Keratinocyte (primary cell): ENCODE measurements at places on chromosomes 6 and 20. TPM values are rescaled to one million over a fixed set of nuclear protein-coding genes. Genes with fewer than 3 reads are reported as not detected.

- no peak for DNase-seq
- H3K36me3 ChIP-seq, result no peaks in the 10 kb centered on the region
- H3K27me3 ChIP-seq, result no peaks in the 10 kb centered on the region
- H3K4me3 ChIP-seq, result no peak overlapping the region
Measured at GRCh38 chr6:78851156-78851555, 16.2 kb upstream of the IRAK1BP1 start.

Gene POU3F2
- polyA plus RNA-seq, result not detected in 3 replicates

GRCh38 chr20:10328897-10329255 lies 105.1 kb downstream of the MKKS start:
- no peaks in the 10 kb centered on the region for H3K4me1 ChIP-seq
- no peaks in the 10 kb centered on the region for H3K36me3 ChIP-seq
- no peak overlapping the region for H3K4me3 ChIP-seq
- DNase-seq, result no peak

- DNase-seq, result no peak
- no peak overlapping the region for H3K27ac ChIP-seq
- no peak overlapping the region for H3K4me3 ChIP-seq
- H3K27me3 ChIP-seq, result peaks cover 3% of the 10 kb centered on the region
- peaks cover 11% of the 10 kb centered on the region for H3K4me1 ChIP-seq
Measured at GRCh38 chr20:2867081-2867864, 6.0 kb upstream of the PTPRA start.

Gene WFDC2
- 0.44 TPM in 1 of 3 replicates, not detected in the others for polyA plus RNA-seq

DNA sequence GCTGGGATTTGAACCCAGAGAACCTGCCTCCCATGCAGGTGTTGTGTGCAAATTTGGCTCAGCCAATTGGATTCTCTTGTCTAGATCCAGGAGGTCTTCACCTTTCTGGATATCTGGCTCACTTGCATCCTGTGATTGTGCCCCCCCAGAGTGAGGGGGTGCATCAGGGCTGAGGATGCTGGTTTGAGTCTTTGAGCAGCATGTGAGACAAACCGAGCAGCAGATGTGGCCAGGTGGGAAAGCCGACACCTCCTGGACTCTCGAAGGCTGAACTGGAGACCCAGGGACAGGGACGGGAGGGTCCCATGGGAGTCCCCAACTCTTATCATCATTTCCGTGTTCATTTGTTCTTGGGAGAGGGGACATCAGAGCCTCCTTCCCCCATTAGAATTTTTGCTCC lies 30.6 kb upstream of the SULF2 start:
- peaks cover 28% of the 10 kb centered on the region for H3K4me1 ChIP-seq
- no peak overlapping the region for H3K4me3 ChIP-seq
- no peaks in the 10 kb centered on the region for H3K27me3 ChIP-seq
- DNase-seq, result no peak

Gene ASF1A
- 9.6 to 19.9 TPM (median 10.1 TPM) in 3 replicates for polyA plus RNA-seq

- no peaks in the 10 kb centered on the region for H3K36me3 ChIP-seq
- no peak for DNase-seq
- H3K4me1 ChIP-seq, result no peaks in the 10 kb centered on the region
- H3K27me3 ChIP-seq, result no peaks in the 10 kb centered on the region
- no peak overlapping the region for H3K4me3 ChIP-seq
- H3K27ac ChIP-seq, result no peak overlapping the region
Measured at GRCh38 chr6:155014670-155015300, 19.7 kb downstream of the TIAM2 start.

GRCh38 chr6:35449287-35449881 lies 2.8 kb upstream of the FANCE start:
- peaks cover 23% of the 10 kb centered on the region for H3K4me1 ChIP-seq
- no peaks in the 10 kb centered on the region for H3K36me3 ChIP-seq
- no peaks in the 10 kb centered on the region for H3K27me3 ChIP-seq

GRCh38 chr6:132495604-132496079 lies 17.3 kb downstream of the STX7 start:
- no peak overlapping the region for H3K4me3 ChIP-seq
- H3K36me3 ChIP-seq, result peaks cover 6% of the 10 kb centered on the region
- H3K4me1 ChIP-seq, result no peaks in the 10 kb centered on the region
- no peak overlapping the region for H3K27ac ChIP-seq

GRCh38 chr6:148538261-148539190 lies 195.9 kb downstream of the SASH1 start:
- no peaks in the 10 kb centered on the region for H3K4me1 ChIP-seq
- H3K27ac ChIP-seq, result no peak overlapping the region
- no peaks in the 10 kb centered on the region for H3K27me3 ChIP-seq
- DNase-seq, result no peak

GRCh38 chr20:444862-445426 lies 17.4 kb downstream of the TBC1D20 start:
- no peak overlapping the region for H3K4me3 ChIP-seq
- H3K27me3 ChIP-seq, result no peaks in the 10 kb centered on the region
- no peak for DNase-seq
- H3K36me3 ChIP-seq, result peaks cover 20% of the 10 kb centered on the region
- no peaks in the 10 kb centered on the region for H3K4me1 ChIP-seq
- no peak overlapping the region for H3K27ac ChIP-seq

Gene OLIG3
- not detected in 3 replicates for polyA plus RNA-seq

Gene SAMD10
- polyA plus RNA-seq, result 0.45 to 0.93 TPM (median 0.75 TPM) in 3 replicates

Gene GSTA1
- polyA plus RNA-seq, result not detected in 3 replicates

Gene TFAP2C
- 5.5 to 24.7 TPM (median 11.5 TPM) in 3 replicates for polyA plus RNA-seq

Gene TOMM34
- 31.5 to 47.7 TPM (median 32.9 TPM) in 3 replicates for polyA plus RNA-seq

DNA sequence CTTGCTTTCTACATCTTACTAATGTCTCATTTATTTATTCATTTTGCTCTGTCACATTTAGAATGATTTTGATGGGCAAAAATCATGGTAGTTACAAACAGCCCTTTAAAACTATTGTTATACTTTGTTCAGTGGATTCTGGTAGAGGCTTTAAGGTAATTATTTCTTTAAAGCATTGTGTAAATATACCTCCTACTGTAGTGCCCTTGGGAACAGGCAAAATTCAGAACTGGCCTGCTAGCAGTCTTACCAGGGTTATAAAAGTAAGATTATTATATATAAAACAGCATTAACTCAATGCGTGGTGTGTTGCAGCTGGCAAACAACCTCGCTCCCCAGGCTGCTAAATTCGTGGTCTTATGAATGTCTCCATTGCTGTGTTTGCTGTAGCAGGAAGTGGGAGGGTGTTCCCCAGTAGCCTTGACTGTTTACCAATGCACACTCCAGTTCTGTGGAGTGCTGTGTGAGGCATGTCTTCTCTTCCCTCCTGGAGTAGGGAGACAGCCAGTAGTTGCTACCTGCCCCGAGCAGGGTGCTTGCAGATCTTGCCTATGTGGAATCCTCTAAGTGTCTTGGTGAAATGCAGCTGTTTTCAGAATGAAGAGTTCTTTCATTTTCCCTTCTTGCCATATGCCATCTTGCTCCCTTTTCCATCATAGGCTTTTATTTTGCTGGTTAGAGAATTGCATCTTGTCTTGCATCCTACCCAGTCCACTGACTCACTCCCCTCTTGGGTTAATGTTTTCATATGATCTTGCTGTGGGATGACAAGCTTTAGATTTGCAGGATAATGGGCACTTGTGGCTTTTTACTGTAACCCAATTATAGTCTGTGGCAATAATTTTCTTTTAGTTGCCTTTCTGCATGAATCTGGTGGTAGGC lies 45.3 kb downstream of the IGF2R start:
- H3K27me3 ChIP-seq, result no peaks in the 10 kb centered on the region
- no peak overlapping the region for H3K4me3 ChIP-seq
- H3K36me3 ChIP-seq, result peaks cover 23% of the 10 kb centered on the region
- H3K27ac ChIP-seq, result no peak overlapping the region

GRCh38 chr6:22069306-22069800 lies 227.5 kb downstream of the PRL start:
- DNase-seq, result no peak
- no peak overlapping the region for H3K4me3 ChIP-seq
- H3K27me3 ChIP-seq, result no peaks in the 10 kb centered on the region
- H3K4me1 ChIP-seq, result no peaks in the 10 kb centered on the region

Gene RAET1L
- 6.9 to 12.2 TPM (median 8.5 TPM) in 3 replicates for polyA plus RNA-seq

DNA sequence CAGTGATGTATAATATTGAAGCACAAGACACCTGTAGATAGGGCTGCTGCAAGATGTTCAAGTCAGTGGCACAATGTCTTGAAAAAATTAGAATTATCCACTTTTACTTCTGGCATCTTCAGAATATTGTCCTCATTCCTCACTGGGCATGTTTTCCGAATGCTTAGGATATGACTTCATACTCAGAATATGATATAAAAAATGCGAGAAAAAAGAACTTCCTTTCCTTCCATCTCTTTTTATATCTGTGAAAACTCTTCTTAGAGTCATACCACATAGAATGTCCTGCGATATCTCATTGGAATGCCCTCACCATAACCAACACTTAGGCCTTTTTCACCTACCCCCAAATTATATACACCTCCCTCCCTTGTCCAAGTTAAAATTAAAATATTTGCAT lies 4.6 kb downstream of the MAS1L start:
- H3K4me1 ChIP-seq, result no peaks in the 10 kb centered on the region
- no peak for DNase-seq
- H3K27ac ChIP-seq, result no peak overlapping the region
- no peak overlapping the region for H3K4me3 ChIP-seq

- peak overlapping the region; percentile 99 for H3K27ac ChIP-seq
- H3K27me3 ChIP-seq, result no peaks in the 10 kb centered on the region
- no peak for DNase-seq
Measured at GRCh38 chr6:35603326-35604202, 85.2 kb downstream of the FKBP5 start.

- no peaks in the 10 kb centered on the region for H3K36me3 ChIP-seq
- H3K4me1 ChIP-seq, result no peaks in the 10 kb centered on the region
- DNase-seq, result no peak
- H3K27ac ChIP-seq, result no peak overlapping the region
Measured at GRCh38 chr20:41225091-41225490, 87.7 kb downstream of the PLCG1 start.

Gene RSPH4A
- polyA plus RNA-seq, result 0.10 to 0.12 TPM (median 0.11 TPM) in 3 replicates

Gene HMGCLL1
- 0.04 to 0.06 TPM in 2 of 3 replicates, not detected in the other for polyA plus RNA-seq

DNA sequence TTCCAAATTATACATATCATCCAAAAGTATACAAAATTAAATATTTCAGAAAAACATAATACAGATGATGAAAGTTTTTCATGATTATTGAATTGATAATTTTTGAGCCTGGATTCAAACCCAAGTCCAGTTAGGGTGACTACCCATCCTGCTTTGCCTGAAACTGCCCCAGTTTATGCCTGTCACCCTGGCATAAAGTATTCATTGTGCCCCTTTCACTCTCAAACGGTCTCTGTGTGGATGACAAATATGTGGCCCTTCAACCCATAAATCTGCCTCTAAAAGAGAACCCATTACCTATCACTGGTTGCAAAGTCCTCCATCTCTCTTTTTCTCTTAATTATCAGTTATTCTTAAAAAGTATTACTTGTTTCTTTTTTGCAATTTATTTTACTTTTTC lies 553.7 kb upstream of the JARID2 start:
- no peak overlapping the region for H3K4me3 ChIP-seq
- H3K4me1 ChIP-seq, result peaks cover 4% of the 10 kb centered on the region
- H3K36me3 ChIP-seq, result no peaks in the 10 kb centered on the region
- DNase-seq, result no peak
- H3K27me3 ChIP-seq, result no peaks in the 10 kb centered on the region
- no peak overlapping the region for H3K27ac ChIP-seq

GRCh38 chr20:61935926-61936700 lies 129.6 kb downstream of the TAF4 start:
- peaks cover 4% of the 10 kb centered on the region for H3K27me3 ChIP-seq
- no peak for DNase-seq

DNA sequence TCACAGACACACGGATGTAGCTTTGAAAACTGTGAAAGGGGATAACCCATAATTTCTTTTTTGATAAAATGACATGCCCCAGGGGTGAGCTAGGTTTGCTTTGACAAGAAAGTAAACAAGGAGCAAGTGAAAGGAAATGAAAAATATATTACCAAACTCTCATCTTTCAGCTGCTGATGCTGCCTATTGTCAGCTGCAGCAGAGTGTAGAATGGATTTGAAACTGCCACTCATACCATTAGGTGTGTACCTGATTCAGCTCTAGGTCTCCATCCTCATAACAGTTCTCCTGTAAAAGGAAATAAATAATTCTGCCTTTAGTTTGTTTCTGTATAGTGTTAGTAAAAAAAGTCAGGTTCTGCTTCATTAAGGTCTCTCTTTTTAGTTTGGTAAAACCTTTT lies 415.1 kb upstream of the MARCKS start:
- no peak for DNase-seq
- no peaks in the 10 kb centered on the region for H3K4me1 ChIP-seq
- H3K4me3 ChIP-seq, result no peak overlapping the region
- no peaks in the 10 kb centered on the region for H3K36me3 ChIP-seq
- H3K27me3 ChIP-seq, result no peaks in the 10 kb centered on the region
- no peak overlapping the region for H3K27ac ChIP-seq

Gene PDE10A
- polyA plus RNA-seq, result not detected in 3 replicates

- no peak for DNase-seq
- no peak overlapping the region for H3K27ac ChIP-seq
- H3K4me3 ChIP-seq, result no peak overlapping the region
- H3K4me1 ChIP-seq, result no peaks in the 10 kb centered on the region
- H3K27me3 ChIP-seq, result no peaks in the 10 kb centered on the region
- no peaks in the 10 kb centered on the region for H3K36me3 ChIP-seq
Measured at GRCh38 chr6:85192186-85192585, 257.7 kb upstream of the NT5E start.

- peak within 1 kb of the TSS; percentile 89 for H3K27ac ChIP-seq
- H3K4me3 ChIP-seq, result peak within 1 kb of the TSS; percentile 75
- H3K36me3 ChIP-seq, result no peaks in the 10 kb centered on the region
- peaks cover 28% of the 10 kb centered on the region for H3K4me1 ChIP-seq
- no peak for DNase-seq
Measured at GRCh38 chr6:122789182-122790027, at the start of gene SMPDL3A. Gene SMPDL3A (plus strand): TSS chr6:122789258. CDS start chr6:122789347, 89 bp downstream.

DNA sequence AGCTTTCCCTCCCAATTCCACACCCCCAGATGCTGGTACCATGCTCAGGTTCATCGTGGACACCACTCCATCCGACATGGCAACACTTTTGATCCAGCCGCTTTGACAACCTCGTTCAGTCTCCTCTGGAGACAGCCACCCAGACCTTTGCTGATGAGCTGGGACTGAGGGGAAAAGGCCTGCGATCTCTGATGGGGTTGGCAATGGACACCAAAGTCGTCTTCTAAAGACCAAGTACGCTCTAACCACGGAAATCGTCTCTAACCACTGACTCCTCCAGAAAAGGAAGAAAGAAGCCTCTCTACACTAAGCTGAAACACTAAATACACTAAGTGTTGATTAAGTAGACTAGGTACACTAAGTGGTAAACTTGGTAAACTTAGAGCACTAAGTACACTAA lies 26.1 kb upstream of the HLA-E start:
- H3K27me3 ChIP-seq, result peaks cover 91% of the 10 kb centered on the region
- no peak for DNase-seq
- H3K36me3 ChIP-seq, result no peaks in the 10 kb centered on the region
- H3K4me3 ChIP-seq, result no peak overlapping the region

DNA sequence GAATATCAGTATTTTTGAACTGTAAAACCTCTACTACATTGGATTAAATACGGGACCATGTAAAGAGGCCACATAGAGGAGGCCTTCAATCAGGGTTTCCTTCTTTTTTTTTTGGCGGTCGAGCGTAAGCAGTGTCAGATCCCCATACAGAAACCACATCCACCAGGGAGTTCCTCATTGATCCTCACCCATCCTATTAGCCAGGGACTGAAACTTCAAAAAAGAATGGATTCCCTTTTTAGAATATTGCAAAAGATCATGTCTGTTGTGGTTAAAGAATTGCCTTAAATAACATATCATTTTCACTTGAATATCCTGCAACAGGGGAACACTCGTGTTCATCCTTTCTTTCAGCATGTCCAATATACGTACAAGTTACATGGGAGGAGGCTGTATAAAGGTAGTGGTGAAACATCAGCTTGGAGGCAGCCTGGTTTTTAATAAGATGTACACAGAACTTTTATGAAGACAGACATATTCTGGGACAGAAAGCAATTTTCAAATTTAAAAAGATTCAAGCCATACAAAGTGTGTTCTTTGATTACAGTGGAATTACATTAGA lies 96.1 kb downstream of the PPP1R14C start:
- peaks cover 19% of the 10 kb centered on the region for H3K4me1 ChIP-seq
- H3K4me3 ChIP-seq, result no peak overlapping the region
- H3K27me3 ChIP-seq, result no peaks in the 10 kb centered on the region
- DNase-seq, result no peak

Gene SLC26A8
- 0.02 to 0.18 TPM (median 0.04 TPM) in 3 replicates for polyA plus RNA-seq

Gene MLIP
- 0.53 to 1.1 TPM (median 0.87 TPM) in 3 replicates for polyA plus RNA-seq
